ENCODE measurements at places on chromosomes 7 and 10. TPM values are rescaled to one million over a fixed set of nuclear protein-coding genes. Genes with fewer than 3 reads are reported as not detected.

Gene HABP2
- total RNA-seq: 5.6 TPM

Gene PLAC9
- total RNA-seq: 24.5 TPM

Gene TFPI2
- 10.5 TPM for total RNA-seq

GRCh38 chr10:79073784-79074432 lies 5.1 kb downstream of the ZMIZ1 start:
- peak; percentile 66 for DNase-seq
- H3K4me1 ChIP-seq: peaks cover 18% of the 10 kb centered on the region
- H3K36me3 ChIP-seq: no peaks in the 10 kb centered on the region
- no peak overlapping the region for H3K4me3 ChIP-seq
- no peaks in the 10 kb centered on the region for H3K27me3 ChIP-seq

GRCh38 chr10:15167411-15168290 lies 842 bp downstream of the NMT2 start:
- H3K27ac ChIP-seq: peak overlapping the region; percentile 94
- peaks cover 2% of the 10 kb centered on the region for H3K4me1 ChIP-seq
- no peaks in the 10 kb centered on the region for H3K27me3 ChIP-seq
- DNase-seq: peak; percentile 65

Gene CPXM2
- total RNA-seq: 2.1 TPM

DNA sequence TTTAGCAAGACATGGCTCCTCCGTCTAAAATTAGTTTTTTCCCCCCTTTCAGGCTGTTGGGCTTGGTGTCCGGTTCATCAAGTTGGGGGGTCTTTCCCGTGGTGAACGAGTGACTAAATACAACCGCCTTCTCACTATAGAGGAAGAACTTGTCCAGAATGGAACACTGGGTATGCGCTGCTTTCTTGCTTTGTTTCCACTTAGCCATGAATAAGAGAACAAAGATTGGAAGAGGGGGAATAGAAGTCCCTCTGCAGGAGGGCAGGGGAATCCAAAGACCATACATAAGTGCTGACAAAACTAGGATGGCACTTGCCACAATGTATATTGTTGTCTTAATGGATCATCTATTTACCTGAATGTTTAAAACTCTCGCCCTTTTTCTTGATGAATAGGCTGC lies 30.5 kb downstream of the ENO4 start:
- H3K4me1 ChIP-seq: no peaks in the 10 kb centered on the region
- DNase-seq: no peak
- no peak overlapping the region for H3K4me3 ChIP-seq
- no peaks in the 10 kb centered on the region for H3K27me3 ChIP-seq
- H3K27ac ChIP-seq: no peak overlapping the region
- no peaks in the 10 kb centered on the region for H3K36me3 ChIP-seq

GRCh38 chr10:117547716-117548668 lies 5.4 kb downstream of the EMX2 start:
- no peaks in the 10 kb centered on the region for H3K27me3 ChIP-seq
- peak overlapping the region; percentile 98 for H3K27ac ChIP-seq
- peak; percentile 40 for DNase-seq
- no peaks in the 10 kb centered on the region for H3K4me1 ChIP-seq
- no peaks in the 10 kb centered on the region for H3K36me3 ChIP-seq
- peak overlapping the region; percentile 60 for H3K4me3 ChIP-seq

Gene AQP1
- total RNA-seq: 69.6 TPM

DNA sequence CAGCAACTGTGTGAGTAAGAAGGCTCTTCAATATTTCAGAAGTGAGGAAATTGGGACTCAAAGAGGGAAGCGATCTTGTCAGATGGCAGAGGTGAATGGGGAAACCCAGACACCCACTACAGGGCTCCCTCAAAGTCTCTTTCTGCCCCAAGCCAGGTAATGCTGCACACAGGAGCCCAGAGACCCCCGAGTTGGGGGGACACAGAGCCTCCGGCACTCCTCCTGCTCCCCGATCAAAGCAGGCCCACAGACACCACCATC lies 139.4 kb downstream of the TNS3 start:
- H3K27me3 ChIP-seq: no peaks in the 10 kb centered on the region
- no peaks in the 10 kb centered on the region for H3K4me1 ChIP-seq
- no peaks in the 10 kb centered on the region for H3K36me3 ChIP-seq
- H3K4me3 ChIP-seq: no peak overlapping the region
- DNase-seq: no peak

Gene WNT2
- total RNA-seq: 2.3 TPM

Gene CAMK2B
- not detected for total RNA-seq

DNA sequence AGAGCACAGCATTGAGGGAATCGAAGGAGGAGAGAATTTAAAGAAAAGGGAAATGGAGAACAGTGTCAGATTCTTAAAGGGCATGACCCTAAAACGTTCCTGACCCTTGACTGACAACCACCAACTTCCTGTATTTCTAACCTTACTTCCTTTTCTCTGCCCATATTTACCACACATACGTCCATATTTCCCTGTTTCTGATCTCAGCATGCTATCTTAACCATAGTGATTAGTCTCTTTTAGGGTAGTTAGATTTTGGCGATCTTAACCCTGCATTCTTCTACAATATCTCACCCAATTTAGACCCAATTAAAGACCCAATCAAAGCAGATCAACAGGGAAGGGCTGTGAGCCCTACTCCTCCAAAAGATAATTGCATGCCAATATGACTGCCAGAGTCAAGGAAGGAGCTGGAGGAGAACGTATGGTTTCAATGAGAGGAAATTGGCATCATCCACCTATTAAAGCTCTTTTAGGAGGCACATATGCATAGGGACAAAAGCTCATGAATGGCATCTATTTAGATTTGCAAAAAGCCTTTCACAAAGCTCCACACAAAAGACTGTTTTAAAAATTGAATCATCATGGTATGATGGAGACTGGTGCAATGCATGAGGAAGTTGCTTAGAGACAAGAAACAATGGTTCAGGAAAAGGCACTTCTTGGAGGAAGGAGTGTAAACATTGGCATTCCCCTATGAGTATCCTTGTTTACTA lies 49.0 kb upstream of the ARHGAP12 start:
- H3K27ac ChIP-seq: no peak overlapping the region
- H3K36me3 ChIP-seq: no peaks in the 10 kb centered on the region
- H3K27me3 ChIP-seq: no peaks in the 10 kb centered on the region
- H3K4me1 ChIP-seq: no peaks in the 10 kb centered on the region
- H3K4me3 ChIP-seq: no peak overlapping the region
- no peak for DNase-seq

GRCh38 chr7:41725013-41725412 lies 22.1 kb upstream of the INHBA start:
- H3K36me3 ChIP-seq: no peaks in the 10 kb centered on the region
- H3K27ac ChIP-seq: no peak overlapping the region
- no peak for DNase-seq
- H3K27me3 ChIP-seq: no peaks in the 10 kb centered on the region

Gene PLEKHA1
- 41.5 TPM for total RNA-seq

GRCh38 chr7:32461484-32461883 lies 28.7 kb downstream of the LSM5 start:
- H3K27ac ChIP-seq: no peak overlapping the region
- H3K4me3 ChIP-seq: no peak overlapping the region
- no peak for DNase-seq
- H3K4me1 ChIP-seq: no peaks in the 10 kb centered on the region
- no peaks in the 10 kb centered on the region for H3K27me3 ChIP-seq
- H3K36me3 ChIP-seq: no peaks in the 10 kb centered on the region

GRCh38 chr7:158387546-158387891 lies 200.1 kb downstream of the PTPRN2 start:
- H3K4me3 ChIP-seq: no peak overlapping the region
- no peaks in the 10 kb centered on the region for H3K36me3 ChIP-seq
- no peaks in the 10 kb centered on the region for H3K4me1 ChIP-seq

- H3K36me3 ChIP-seq: no peaks in the 10 kb centered on the region
- no peak overlapping the region for H3K4me3 ChIP-seq
- peak overlapping the region; percentile 70 for H3K27ac ChIP-seq
- DNase-seq: peak; percentile 18
- H3K4me1 ChIP-seq: no peaks in the 10 kb centered on the region
These were observed 164.2 kb downstream of the DGKI start for GRCh38 chr7:137682596-137682995.

- H3K4me1 ChIP-seq: no peaks in the 10 kb centered on the region
- no peaks in the 10 kb centered on the region for H3K36me3 ChIP-seq
- H3K27me3 ChIP-seq: no peaks in the 10 kb centered on the region
- peak overlapping the region; percentile 96 for H3K27ac ChIP-seq
- H3K4me3 ChIP-seq: peak overlapping the region; percentile 58
These were observed 3.4 kb downstream of the HOXA10 start for GRCh38 chr7:27170426-27171324.

Gene ANXA8
- total RNA-seq: not detected

Gene GIMAP6
- total RNA-seq: 58.2 TPM

DNA sequence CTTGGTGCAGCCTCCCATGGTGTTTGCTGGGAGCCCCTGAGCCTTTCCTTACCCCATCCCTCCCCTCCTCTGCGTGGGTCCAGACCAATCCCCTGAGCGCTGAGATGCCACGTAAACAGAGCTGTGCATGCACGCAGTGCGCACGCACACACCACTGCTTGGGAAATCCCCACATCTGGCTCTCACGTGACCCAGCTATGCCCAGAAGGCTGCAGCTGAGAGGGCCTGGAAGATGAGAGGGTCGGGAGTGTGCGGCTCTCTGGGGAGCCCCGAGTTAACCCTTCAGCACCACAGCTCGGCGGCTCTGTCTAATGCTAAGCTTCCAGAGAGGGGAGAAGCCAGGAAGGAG lies 177.2 kb downstream of the SH3PXD2A start:
- peaks cover 3% of the 10 kb centered on the region for H3K4me1 ChIP-seq
- DNase-seq: peak; percentile 96
- H3K27ac ChIP-seq: peak overlapping the region; percentile 89
- peak overlapping the region; percentile 24 for H3K4me3 ChIP-seq

DNA sequence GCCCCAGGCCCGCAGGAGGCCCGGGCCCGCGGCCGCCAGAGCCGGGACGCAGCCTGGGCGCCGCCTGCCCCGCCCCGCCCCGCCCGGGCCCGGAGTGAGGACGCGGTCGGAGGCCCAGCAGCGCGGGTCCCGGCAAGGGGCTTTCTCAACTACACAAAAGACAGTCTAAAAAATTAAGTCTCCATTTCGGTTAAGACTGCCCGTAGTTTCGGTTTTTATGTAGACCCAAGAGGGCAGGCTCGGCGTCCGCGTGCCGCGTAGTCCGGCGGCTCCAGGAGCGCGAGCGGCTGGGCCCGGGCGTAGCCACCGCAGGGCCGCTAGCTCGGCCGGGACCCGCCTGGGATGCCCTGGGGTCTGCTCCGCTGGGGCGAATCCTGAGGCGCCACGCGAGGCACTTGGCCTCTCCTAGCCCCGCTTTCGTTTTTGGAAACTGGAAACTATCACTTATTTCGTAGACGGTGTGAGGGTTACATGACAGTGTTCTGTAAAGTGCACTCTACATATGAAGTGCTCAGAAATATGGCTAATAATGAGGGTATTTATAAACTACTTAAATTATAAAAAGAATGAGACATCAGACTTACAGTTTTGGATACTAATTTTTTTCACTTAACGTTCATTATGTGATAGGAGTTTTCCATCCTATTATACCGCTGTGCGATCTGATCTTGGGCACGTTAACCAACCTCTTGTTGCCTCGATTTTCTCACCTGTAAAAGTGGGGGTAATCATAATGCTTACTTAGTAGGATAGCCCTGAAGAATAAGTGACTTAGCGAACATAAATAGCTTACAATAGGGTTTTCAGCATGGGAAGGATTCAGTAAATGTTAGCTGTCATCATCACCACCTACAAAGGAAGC lies 573 bp downstream of the BLVRA start:
- peak; percentile 49 for DNase-seq
- peak overlapping the region; percentile 81 for H3K27ac ChIP-seq
- no peaks in the 10 kb centered on the region for H3K4me1 ChIP-seq
- no peaks in the 10 kb centered on the region for H3K36me3 ChIP-seq
- H3K4me3 ChIP-seq: peak overlapping the region; percentile 55

- no peak overlapping the region for H3K27ac ChIP-seq
- H3K27me3 ChIP-seq: no peaks in the 10 kb centered on the region
- no peaks in the 10 kb centered on the region for H3K36me3 ChIP-seq
- H3K4me3 ChIP-seq: no peak overlapping the region
These were observed 79.7 kb downstream of the LHPP start for GRCh38 chr10:124541076-124541903.

Gene HTR5A
- not detected for total RNA-seq
